Sciatic nerve (tissue), 2 donors: ENCODE measurements at places on chromosomes 3 and 15.
A peak's percentile ranks its signal among the peaks of the same experiment; 100 is the strongest.

- DNase-seq: no peak
Measured at GRCh38 chr3:95615592-95616310, 1198.6 kb upstream of the EPHA6 start.

DNA sequence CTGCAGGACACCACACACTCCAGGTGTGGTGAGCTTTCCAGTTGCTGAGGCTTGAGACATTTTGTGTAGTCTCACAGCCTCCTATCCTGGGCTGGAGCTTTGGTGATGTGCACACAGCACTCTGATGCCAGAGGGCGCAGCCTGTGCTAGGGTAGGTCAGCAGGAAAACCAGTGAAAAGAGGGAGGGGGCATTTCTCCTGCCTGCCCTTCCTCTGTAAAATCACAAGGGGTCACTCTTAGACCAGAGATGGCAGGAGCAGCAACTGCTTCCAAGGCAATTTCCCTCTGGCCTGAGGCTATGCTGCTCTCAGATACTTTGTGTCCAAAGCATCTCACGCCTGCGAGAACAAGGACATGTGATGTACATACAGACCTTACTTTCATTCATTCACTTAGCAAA is 16.5 kb upstream of the MUSTN1 start:
- no peak for DNase-seq

GRCh38 chr3:20125897-20126296 is 60.1 kb downstream of the SGO1 start:
- no peak for DNase-seq

DNA sequence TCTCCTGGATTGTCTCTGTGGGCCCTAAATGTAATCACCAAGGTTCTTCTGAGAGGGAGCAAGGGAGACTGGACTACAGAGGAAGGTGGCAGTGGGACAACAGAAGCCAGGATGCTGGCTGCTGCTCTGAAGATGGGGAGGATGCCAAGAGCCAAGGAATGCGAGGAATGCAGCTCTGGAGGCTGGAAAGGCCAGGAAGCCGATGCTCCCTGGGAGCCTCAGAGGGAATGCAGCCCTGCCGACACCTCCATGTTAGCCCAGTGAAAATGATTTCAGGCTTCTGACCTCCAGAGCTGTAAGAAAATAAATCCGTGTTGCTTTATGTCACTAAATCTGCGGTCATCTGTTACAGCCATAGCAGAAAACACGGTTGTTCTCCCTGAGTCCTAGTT is 44.1 kb downstream of the UMPS start:
- DNase-seq: no peak

- DNase-seq: no peak
Measured at GRCh38 chr3:67995206-67995605, 340.8 kb upstream of the SUCLG2 start.

DNA sequence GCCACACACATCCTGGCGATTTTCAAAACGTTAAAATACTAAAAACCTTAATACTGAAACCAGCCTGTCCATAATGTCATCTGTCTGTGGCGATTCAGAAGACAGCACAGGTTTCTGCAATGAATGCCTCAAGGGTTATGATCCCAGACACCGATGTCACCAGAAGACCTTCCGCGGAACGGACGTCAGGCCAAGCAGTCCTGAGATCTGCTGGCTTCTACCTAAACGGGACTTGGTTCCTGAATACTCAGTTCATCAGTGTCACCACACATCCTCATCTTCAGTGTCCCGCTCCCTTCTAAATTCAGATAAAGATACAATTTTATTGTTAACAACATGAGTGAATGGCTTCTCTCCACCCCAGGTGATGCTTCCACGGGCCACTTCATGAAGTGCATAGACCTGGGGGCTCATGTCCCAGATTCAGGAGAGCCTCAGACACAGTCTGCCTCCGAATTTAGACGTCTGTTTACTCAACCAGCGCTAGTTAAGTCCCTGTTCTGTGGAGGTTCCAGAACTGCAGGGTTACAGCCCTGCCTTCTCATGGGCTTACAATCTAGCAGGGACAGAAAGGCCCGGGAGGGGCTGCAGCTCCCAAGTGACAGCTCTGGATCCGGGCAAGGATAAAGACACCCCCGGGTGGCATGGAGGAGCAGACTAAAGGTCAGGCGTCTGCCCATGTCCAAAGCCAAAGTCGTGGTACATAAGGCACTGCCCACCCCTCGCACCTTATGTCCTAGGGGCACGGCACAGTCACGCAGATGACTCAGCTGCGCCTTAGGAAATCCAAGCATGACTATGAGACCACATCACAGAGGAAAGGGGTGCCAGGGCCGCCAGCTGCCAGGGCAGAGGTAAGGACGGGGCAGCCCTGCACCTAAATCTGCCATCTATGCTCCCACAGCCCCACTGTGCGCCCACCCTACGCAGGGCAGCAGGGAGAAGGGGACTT is 75.9 kb downstream of the VGLL4 start:
- DNase-seq: no peak

DNA sequence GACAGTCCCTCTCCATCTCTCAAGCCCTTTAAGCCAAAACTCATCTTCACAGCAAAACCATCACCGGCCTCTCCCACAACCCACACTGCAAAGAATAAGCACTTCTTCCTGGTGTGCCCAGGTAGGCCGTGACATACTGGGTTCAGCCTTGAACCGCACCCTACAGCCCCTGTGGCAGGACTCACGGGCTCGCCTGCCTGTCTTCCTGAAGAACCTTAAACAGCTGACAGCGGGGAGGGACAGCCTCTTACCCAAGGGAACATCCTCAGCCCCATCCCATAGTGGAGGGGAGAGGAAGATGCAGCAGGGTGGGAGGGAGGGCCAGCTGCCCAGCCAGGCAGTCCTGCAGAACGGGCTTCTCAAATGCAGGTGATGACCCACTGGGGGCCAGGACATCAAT is 40.2 kb downstream of the TBC1D2B start:
- DNase-seq: no peak

GRCh38 chr3:77506384-77506783 is 466.5 kb downstream of the ROBO2 start:
- no peak for DNase-seq

GRCh38 chr15:36039996-36040572 is 494.1 kb upstream of the DPH6 start:
- DNase-seq: no peak

- DNase-seq: no peak
Measured at GRCh38 chr15:66144978-66145725, 108.4 kb downstream of the MEGF11 start.

DNA sequence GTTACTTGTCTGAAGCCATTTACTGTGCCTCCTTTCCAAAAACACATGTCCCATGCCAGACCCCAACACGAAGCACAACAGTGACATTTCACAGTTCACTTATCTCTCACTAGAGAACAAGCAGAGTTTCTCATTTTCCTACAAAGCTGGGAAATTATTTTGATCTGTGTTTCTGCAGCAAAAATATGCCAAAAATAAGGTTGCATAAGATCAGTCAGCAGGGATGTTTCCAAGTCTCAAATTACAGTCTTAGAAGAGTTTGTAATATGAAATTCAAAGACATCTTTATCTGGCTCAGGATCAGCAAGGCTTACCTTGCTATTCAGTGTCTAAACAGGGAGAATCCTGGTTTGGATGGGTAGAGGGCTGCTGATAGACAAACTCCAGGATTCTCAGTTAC is 75.5 kb downstream of the GJD2 start:
- no peak for DNase-seq

DNA sequence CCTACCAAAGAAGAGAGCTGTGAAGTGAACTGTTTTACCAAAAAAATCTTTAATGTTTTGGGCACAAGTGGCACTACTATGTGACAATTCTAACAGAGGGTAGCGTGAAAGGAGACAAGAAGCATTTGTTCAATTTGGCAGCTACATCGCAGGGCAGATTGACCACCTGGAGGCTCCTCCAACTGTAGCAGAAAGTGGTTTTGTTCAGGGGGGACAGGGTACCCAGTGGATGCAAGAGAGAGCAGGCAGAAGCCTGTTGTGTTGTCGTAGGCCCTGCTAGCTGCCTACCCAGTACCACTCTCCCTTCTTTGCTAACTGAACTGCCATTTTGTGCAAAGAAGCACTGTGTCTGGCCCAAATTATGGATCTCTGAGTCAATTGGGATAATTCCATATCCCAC is 54.8 kb upstream of the SYN2 start:
- no peak for DNase-seq

GRCh38 chr15:96222981-96223380 is 107.5 kb upstream of the NR2F2 start:
- DNase-seq: no peak

DNA sequence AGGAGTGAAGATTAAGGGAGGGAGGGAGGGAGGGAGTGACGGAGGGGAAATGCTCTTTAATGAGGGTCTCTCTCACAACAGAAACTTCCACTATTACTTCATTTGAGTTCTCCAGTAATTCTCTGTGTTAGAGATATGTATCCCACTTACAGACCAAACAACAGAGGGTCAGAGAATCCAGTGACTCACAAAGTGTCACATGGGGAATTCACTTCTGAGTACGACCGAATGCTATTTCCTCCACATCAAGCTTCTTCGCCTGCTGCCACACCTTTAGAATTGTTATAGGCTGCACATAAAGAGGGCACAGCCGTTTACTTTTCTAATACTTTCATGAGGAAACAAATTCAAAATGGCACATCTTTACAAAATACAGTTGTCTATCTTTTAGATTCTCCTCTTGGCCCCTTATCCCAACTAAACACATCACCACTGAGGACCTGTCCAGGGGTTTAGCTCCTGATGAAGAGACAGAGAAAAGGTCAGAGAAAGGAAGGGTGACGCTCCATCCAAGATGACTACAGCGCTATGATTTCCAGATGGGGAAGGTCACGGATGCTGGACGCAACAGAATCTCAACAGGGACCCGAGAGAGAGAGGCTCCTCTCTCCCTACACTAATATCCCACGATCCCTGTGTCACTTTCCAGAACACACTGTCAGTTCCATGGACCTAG is 119.0 kb downstream of the XXYLT1 start:
- DNase-seq: no peak

DNA sequence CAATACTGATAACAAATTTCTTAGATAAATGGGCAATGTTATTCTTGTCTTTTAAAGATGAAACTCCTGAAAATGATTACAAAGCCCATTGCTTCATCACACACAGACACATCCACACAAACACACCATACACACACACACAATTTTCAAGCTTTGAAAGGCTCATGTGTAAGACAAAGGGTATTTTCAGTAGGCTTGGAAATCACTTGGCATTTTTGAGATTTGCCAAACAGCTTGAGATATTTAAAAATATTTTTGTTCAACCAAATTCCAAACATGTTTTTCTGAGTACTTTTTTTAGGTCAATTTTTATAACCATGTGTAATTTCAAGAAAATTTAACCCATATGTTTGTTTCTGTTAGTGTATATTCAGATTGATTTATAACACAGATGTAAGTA is 283.7 kb downstream of the ROBO2 start:
- DNase-seq: no peak

- no peak for DNase-seq
Measured at GRCh38 chr3:38361496-38361895, 14.9 kb downstream of the XYLB start.

GRCh38 chr15:54987881-54988280 is 208.9 kb downstream of the RSL24D1 start:
- DNase-seq: no peak

DNA sequence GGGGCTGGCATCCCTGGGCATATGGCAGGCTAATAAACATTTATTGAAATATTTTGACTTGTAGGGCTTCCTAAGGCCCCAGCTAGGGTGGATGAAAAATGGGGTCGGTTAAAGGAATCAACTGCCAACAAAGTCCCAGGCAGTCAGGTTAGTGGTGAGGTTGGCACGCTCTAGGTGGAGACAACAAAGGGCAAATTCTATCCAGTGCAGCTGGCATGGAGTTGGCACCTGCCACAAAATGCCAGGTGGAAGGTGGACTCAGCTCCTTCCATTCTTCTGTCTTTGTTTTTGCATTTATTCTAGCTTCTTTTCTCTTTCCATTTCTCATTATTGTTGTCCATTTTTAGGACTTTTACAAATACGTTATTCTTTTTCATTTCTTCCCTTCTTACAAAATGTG is 31.0 kb downstream of the LCMT2 start:
- no peak for DNase-seq

DNA sequence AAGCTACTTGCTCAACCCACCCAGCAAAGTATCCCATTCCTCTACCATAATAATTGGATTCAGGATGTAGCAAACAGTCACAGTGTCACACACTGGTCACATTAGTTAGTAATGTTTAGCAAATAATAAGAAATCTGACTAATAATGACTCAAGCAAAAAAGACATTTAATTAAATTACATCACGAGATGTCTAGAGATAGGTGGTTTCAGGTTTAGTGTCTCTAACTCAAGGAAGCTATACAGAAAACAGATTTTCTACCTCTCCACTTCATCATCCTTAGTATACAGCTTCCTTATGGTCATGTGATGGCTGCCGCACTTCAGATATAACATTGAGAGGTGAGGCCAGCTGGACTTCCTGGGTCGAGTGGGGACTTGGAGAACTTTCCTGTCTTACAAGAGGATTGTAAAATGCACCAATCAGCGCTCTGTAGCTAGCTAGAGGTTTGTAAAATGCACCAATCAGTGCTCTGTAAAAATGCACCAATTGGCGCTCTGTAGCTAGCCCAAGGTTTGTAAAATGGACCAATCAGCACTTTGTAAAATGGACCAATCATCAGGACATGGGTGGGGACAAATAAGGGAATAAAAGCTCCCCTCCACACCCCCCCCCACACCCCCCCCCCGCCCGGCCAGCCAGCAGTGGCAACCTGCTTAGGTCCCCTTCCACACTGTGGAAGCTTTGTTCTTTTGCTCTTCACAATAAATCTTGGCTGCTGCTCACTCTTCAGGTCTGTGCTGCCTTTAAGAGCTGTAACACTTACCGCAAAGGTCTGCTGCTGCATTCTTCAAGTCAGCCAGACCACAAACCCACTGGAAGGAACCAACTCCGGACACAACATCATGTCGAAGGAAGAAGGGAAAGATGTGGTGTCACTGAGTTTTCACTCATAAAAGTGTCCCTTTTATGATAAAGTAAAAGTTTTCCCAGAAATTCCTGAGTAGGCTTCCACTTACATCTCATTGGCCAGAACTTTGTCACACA is 24.9 kb upstream of the ARPIN start:
- DNase-seq: no peak

- no peak for DNase-seq
Measured at GRCh38 chr3:147416931-147417330, 7.8 kb downstream of the ZIC1 start.

- no peak for DNase-seq
Measured at GRCh38 chr3:184368116-184368515, 6.6 kb downstream of the POLR2H start.

DNA sequence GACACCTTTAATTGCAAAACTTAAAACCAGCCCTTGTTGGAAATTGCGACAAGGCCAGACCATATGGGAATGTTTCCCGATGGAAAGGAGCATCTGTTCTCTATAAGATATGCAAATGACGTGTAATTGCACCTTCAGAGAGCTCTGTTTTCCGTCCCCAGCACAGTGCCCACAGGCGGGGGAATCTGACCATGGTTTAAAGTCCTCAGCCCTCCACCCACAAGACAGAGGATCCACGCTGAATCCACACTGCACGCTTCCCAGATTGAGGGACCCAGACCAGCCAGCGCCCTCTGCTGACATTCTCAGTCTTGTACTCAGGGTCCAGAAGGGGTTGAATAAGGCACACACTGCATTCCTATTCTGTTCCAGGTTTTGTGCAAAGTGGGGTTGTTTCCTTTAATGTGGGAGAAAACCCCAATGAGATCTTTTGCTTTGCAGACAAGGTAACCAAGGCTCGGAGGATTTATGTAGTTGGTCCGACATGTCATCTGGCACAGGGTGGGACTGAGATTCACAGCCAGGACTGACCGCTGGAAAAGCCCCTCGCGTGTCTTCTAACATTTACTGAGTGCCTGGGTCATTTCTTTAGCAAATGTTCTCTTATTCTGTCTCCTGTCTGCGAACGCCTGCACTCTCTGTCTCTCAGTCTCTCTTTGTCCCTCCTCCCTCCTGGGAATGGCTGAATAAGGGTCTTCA is 36.8 kb upstream of the KLHL25 start:
- DNase-seq: peak; percentile 84

- DNase-seq: no peak
Measured at GRCh38 chr3:197368330-197368729, 69.9 kb upstream of the DLG1 start.
